Endothelial cell (in vitro differentiated cells): ENCODE measurements at places on chromosomes 13 and 19.

- no peak for DNase-seq
Observed at GRCh38 chr19:49155820-49156346, 687 bp upstream of the HRC start.

DNA sequence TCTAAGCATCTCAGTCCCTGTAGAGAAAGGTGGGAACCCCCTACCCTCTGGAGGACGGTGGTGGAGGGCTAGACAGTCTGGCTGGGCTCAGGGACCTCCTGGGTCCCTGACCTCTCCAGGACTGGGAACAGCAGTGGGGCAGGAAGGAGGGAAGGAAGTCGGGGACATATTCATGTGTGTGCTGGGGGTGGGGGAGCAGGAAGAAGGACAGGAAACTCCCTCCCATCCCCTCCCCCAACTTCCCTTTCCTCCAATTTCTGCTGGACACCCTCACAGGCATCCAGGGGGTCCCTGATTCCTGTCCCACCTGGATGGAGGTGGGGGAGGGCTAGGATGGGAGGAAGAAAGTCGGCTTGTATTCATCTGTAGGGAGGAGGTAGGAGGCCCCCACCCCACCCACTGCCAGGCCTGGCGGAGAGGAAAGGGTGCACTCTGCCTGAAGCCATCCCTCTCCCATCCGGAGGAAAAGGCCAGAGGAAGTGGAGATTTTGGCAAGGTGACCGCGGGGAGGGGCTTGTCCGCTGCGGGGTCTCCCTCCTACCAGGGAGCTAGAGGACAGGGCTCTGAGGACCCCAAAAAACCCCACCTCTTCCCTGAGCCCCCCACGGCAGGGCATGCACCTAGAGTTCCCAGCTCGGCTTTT lies 2.3 kb downstream of the NOVA2 start:
- peak; percentile 41 for DNase-seq

DNA sequence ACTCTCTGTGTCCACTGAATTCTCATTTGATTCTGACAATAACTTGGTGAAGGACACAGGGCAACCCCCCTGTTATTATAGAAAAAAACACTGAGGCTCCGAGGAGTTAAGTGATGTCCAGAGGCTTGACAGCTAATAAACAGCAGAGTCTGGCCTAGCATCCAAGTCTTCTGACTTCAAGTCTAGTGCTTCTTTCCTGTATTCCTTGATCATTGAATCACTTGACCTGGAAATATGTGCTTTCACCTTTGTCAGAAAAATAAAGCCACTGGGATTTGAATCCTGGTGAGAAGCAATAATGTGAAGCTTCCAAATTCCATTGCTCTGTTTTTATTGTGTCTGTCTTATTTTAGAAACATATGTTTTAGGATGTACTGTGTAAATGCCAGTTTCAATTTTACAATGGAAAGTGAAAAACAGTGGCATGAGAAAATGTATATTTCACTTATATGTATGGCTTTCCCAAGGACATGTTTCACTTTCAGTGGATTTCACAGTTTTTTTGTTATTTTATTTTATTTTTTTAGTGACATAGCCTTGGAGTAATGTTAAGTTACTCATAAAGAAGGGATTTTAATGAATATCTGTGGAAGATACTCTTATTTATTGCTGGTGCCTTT lies 190.2 kb downstream of the GPC6 start:
- no peak for DNase-seq

DNA sequence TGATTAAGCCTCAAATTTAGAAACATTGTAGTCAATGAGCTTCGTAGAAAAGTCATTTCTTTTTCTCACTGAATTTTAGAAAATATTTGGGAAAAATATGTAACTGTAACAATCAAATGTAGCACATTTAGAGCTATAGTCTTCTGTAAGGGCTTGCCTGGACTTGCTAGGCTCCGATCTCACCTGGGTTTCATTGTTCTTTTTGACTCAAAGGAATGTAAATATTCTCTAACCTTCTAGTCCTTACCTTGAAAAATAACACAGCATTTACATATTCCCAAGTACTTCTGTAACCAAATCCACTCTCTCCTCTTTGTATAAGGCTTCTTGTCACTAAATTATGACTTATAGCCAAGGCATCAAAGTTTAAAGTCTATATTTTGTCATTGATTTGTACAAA lies 2.9 kb upstream of the UFM1 start:
- DNase-seq: no peak

DNA sequence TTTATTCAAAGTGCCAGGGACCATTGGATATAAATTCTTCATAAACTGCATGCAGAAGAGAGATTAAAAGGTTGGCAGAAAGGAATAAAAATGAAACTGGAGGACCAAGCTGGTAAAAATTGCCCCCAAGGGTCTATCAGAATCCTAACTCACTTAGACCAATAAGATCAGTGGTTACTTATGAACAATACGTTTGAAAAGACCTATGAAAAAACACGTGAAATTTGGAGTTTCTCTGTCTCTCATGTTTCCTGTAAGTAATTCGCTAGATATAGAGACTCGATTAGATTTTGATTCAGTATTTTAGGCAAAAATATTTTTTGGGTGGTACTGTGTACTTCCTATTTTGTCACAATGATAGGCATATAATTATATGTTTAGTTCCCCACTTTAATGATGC lies 22.9 kb downstream of the GARRE1 start:
- DNase-seq: no peak

DNA sequence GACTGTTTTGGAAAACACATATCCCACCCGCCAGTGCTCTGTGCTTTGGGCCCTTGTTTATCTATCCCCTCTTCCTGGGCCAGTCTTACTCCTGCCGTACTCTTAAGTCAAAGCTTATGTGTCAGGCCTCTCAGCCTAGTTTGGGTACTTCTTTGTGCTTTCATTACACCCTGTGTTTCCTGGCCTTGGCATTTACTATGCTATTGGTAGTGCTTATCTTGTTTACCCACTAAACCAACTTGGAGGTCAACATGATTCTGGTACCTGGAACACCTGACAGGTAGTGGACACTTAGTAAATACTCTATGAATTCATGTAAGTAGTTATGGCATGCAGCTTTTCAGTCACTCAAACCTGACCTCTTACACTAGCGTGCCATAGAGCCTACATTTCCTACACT lies 2.4 kb downstream of the POLR1D start:
- DNase-seq: no peak

DNA sequence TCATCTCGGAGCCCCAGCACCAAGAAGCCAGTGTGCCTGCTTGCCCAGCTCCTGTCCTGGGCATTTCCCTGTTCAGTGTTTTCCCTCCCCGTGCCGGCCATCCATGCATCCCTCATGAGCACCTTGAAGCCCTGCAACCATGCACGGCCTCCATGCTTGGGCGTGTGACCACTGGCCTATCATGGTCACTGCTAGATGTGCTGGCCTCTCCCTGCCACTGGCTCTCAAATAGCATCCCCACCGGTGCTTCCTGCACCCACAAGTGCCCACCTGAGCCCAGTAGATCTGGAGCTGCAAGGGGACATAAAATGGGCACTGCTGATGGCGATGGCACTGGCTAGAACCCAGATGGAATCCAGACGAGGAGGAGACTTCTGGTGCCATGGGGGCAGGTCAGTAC lies 126.0 kb downstream of the TUBA3C start:
- no peak for DNase-seq

DNA sequence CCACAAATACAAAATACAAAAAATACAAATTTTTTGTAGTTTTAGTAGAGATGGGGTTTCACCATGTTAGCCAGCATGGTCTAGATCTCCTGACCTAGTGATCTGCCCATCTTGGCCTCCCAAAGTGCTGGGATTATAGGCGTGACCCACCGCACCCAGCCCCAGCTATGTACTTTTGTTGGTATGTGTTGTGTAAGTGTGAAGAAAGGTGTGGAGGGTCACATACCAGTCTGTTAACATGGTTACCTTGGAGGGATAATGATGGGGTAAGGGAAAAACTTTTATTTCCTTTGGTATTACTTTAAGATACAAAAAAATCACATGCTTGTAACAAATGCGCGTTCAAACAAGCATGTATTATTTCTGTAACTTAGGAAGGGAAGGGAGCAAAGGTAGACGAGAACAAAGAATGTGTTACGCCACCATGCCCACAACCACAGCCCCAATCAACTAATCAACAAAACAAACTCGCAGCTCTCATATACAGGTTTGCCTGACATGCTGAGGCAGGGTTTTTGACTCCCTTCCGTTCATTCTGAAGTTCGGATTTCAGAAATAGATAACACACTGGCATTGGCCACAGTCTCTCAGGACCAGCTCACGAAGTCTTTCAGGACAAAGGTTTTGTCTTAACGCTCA lies 13.5 kb upstream of the VWA8 start:
- DNase-seq: no peak

DNA sequence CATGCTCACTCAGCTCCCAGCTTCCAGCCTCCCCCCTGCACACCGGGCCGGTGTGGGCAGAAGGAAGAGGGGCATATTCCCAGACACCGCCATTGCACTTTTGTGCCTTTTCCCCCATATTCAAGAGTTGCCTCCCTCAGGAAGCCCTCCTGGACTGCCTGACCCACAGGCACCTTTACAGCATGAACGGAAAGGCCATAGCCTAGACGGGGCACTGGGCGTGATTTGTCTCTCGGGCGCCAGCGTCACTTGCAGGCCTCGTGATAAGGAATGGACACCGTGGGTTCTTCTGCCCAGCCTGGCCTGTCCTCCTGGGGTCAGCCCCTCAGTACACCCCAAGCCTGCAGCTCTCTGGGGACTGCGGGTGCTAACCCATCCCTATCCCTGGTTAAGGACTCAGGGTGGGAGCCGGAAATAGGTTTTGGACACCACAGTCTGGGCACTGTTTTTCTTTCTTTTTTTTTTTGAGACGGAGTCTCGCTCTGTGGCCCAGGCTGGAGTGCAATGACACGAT lies 933 bp upstream of the UQCR11 start:
- DNase-seq: no peak

GRCh38 chr19:58401840-58402421 lies 6.5 kb downstream of the RNF225 start:
- no peak for DNase-seq

DNA sequence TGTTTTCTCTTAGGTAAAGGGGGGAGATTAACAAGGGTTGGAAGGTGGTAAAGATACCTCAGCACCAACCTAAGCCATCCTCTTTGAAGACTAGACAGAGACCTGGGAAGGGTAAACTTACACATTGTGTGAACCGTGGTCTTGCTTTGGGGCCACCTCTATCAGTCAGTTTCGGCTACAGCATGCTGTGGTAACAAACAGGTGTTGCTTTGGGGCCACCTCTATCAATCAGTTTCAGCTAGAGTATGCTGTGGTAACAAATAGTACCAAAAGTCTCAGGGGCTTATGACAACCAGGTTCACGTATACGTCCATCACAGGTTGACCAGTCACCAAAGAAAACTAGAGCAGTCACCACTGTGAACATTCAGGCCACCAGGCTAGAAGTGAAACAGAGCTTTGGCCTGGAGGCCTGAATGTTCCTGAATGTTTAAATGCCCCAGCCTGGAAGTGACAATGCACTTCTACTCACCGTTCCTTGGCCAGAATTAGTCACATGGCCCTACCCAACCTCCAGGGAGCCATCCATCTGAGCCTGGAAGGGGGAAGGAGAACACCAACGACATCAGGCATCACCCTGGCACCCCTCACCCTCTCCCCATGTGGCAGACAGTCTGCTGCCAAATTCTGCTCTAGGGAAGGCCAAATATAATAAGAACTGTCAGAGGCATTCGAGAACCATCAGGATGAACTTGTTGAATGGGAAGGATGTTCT lies 3.8 kb downstream of the FXYD7 start:
- no peak for DNase-seq

DNA sequence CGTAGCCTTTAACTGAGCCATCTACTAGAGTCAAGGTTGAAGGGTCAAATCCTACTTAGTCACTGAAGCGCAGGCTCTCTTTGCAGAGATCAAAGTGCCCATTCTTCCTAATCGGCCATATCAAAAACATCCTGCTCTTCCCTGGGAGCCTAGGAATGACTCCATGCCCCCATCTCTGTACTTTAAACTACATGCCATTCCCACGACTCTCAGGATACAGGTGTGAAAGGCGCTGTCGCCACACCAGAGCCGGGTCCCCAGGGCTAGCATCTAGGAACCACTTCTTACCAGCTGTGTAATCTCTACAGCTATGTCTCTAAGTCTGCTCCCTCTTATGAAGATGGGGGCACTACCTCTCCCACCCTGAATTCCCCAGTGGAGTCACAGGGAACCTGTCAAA lies 22.3 kb downstream of the IRS2 start:
- DNase-seq: no peak

DNA sequence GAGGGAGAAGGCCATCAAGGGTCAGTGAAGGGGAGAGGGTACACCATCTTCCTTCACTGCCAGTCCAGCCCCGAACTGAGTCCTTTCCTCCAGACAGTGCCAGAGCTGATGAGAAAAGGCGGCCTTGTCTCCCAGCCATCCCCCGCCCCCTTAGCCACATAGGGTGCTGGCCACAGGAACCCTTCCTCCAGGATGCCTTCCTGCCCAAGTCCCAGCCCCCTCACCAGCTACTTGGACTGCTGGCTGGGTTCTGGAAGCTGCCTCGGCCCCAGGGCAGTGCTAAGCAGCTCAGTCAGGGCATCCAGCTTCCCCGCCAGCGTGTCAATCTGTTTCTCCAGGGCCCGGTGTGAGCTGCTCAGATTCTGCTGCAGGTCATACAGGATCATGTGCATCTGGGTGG lies 12.6 kb upstream of the SMG9 start:
- DNase-seq: no peak

- no peak for DNase-seq
Observed at GRCh38 chr13:33863188-33863789, 45.3 kb downstream of the RFC3 start.

DNA sequence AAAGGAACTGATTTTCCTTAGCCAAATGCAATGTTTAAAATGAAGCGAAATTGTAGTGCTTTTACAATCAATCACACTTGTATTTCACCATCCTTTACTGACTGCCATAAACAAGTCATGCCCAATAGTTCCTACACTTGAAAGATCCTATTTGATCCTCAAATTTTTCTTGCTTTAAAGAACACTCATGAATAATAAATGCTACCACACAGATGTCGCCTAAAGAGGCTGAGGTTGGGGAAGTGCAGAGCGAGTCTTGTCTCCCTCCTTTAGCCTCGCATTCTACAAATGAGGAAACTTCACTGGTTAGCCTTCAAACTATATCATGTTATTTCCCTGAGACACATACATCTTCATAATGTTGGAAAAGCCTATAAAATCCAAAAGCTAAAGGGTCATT lies 18.7 kb upstream of the AMER2 start:
- no peak for DNase-seq

- DNase-seq: no peak
Observed at GRCh38 chr19:10797541-10798256, 38.3 kb downstream of the TMED1 start.

DNA sequence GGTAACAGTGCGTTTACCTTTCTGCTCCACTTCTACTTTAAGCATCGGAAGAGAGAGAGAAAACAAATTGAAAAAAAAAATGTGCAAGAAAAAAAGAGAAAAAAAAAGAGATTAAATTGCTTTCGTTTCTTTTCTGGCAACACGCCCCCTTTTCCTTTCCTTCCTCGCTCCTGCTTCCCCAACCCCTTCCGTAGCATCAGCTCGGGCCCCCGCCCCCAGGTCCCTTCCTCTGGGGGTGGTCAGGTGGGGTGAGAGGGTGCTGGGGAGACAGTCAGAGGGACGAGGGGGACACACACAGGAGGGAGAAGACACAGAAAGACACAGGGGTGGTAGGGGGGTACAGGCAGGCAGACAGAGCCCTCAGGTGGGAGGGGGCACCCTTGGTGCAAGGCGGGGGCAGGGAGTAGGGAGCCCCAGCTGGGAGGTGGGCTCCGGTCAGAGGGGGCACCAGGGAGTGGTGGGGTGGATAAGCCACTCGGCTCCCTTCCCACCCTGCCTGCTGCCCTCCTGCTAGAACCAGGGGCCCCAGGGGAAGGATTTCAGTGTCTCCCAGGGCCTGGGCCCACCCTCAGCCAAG lies 30.7 kb upstream of the ASF1B start:
- DNase-seq: no peak

GRCh38 chr19:6473647-6474046 lies 7.9 kb downstream of the DENND1C start:
- DNase-seq: no peak
